Activated naive CD4-positive, alpha-beta T cell (primary cell): ENCODE measurements at places on chromosomes 6 and 20.

DNA sequence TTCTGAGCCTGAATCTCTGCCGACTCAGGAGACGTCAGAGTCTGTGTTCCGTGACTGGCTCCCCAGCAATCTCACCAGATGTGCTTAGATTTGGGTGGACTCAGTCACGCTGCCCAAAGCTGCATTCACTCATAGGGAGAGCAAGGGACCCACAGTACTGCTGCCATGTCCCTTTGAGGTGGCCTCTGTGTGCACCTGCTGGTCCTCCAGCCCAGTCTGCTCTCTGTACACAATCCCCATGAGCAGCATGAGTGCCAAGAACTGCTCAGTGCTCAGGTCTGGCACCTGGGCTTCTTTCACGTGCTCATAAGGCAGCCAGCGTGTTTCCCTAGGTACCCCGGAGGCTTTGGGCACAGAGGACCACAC, 44.2 kb upstream of the TIAM2 start:
- no peak for DNase-seq

DNA sequence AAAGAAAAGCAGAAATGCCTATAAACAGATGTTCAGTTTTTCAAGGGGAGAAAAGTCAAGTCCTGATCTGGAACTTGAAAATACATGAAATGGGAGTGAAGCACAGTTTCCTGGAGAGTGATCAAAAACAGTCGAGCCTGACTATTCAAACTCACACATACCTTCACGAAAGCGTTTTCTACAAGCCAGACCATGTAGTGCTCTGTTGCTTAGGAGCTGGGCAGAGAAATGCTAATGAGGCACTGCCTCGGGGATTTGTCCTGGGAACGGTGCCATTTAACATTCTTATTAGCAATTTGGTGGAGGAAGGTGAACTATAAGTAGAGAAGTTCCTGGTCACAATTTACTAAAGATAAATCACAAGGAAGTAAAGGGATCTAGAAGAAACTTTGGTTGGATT, 5.9 kb downstream of the NHSL1 start:
- no peak for DNase-seq

GRCh38 chr20:58481481-58482021, 33.6 kb downstream of the APCDD1L start:
- DNase-seq, result peak; percentile 5

GRCh38 chr20:48635791-48636267, 192.0 kb downstream of the PREX1 start:
- peak; percentile 40 for DNase-seq

DNA sequence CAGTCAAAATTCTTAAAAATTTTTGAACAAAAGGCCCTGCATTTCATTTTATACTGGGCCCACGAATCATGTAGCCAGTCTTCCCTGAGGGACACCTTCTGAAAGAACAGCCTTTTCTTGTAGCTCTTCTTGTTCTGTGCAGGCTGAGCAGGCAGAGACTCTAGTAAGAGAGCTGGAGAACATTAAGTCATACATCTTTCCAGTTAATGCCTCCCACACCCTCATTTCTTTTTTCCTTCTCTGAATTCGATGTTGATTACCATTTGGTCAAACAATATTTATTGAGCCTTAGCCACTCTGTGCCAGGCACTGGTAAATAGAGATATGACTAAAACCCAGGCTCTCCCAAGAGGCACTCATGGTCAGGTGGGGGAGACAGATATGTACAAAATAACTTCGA, 33.6 kb downstream of the METTL24 start:
- DNase-seq, result no peak

DNA sequence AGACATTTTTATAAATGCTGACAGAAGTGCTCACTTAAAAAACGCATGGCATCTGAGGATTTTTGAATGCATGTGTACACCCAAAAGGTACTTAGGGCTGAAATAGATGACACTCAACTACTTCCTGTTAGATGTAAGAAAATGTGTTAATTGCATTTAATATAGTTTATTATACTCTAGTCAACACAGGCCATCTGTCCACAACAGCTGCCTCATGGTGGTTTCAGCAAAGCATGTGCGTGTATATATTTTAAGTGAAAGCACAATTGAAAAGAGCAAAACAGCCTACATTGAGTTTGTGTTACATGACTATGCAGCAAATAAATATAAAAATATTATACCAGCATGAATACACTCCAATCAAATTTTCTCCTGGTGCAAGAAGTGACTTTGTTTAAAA, 1233.0 kb upstream of the EYS start:
- DNase-seq, result no peak

DNA sequence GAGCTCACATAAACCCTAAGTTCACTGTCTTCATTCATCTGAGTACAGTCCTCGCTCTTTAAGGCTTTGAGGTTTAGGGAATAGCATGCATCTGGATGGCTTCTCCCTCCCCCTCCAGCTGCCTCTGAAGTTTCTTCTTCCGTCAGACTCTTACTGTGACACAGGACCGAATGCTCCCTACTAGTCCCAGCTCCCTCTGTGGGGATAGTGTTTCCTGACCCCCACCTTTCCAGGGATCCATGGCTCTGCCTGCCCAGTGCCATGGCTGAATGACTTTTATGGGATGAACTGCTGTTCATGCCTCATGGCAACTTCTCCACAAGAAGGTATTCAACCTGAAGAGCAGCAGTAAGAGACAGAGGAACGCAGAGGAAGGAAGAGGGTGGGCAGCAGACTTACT, 79.8 kb upstream of the EMILIN3 start:
- DNase-seq, result no peak

DNA sequence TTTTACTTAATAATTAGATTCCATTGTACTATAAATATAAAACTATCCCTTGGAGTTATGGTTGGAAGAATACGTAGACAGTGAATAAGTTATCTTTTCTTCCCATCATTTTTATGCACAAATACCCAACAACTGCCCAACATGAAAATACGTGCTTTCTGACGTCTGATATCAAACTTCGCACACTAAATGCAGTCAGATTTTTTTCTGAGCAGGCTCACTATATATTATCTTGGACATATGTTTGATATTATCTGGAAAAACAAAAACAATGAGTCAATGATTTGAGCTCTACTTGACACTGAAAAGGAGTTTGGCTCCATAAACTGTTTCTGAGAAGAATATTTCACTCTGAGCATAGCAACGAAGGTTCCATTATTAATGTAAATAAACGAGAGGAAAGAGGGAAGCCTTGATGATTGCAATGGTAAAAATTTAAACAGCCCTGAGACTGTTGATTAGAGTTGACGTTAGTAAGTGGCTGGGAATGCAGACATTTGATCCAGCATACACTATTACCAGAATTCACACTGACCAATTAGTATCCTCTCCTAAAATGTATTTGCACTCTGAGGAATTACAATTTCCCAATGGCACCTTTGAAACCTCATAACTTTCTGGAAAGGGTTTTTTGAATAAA, 1090.0 kb downstream of the EPHA7 start:
- DNase-seq, result no peak

- DNase-seq, result no peak
Observed at GRCh38 chr20:19512886-19513677, 245.0 kb upstream of the RIN2 start.

- DNase-seq, result peak; percentile 44
Observed at GRCh38 chr6:30411515-30412207, 66.7 kb downstream of the RPP21 start.

DNA sequence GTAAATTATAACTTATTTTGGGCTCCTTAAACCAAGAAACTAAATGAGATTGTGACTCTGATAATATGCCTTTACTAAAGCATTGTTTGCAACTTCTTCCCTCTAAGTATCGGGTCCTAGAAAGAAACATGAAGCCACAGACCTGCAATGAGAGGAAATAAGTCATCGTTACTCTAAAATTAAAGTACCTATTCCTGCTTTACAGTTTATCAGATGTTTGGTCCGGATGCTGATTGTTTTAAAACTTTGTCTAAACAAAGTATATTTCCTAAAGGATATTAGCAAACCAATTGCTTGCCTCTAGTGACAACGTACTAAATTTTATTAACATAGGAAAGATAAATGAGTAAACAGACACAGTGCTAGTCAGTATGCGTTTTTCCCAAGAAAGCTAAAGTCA, 216.8 kb downstream of the GJA1 start:
- no peak for DNase-seq

DNA sequence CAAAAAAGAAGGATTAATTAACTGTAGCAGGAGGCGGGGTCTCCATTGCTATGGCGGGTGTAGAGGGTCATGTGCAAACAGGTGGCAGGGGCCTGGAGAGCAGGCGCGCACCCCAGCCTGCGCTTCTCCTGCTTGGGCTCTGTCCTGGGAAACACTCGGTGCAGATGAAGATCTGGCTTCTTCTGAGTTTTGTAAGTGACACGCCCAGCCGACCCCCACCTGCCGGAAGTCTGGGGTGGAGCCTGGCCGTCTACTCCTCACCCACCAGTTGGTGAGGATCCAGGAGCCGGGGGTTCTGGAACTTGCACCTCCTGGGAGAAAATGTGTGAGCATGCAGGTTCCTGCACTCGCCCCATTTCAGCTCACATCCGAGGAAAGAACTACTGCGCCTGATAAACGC, 19.3 kb downstream of the PMEPA1 start:
- no peak for DNase-seq

GRCh38 chr20:41168281-41169161, 31.2 kb downstream of the PLCG1 start:
- DNase-seq, result no peak

DNA sequence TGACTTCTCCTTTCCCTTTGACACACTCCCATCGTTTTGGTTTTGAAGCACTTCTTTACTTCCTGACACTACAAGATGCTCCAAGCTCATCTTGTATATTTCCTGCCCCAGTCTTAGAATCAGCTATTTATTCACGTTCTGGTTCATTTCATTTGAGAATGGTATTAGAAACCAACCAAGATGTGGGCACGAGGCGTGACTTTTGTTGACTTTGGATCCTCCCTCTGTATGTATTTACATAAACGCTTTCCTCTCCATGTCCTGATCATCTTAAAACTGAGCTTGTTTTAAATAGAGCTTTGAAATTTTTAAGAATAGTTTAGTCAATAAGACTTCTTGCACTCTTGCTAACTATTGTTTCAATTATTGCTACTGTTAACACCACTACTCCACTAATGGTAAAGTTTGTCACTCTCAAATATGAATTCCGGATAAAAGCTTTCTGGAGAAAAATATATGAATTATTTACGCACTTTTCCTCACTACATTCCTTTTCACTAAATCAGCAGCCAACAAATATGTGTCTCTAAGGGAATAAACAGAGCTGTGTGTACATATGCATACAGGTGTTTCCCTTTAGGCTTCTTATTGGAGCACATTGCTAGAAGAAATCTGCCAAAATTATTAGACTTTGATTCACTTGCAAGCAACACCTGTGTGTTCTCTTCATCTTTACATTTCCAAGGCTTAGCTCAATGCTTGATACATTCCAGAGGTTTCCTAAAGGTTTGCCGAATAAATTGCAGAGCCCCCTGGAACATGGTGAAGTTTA, 77.3 kb upstream of the TMEM244 start:
- no peak for DNase-seq

- DNase-seq, result no peak
Observed at GRCh38 chr6:22025468-22026163, 271.2 kb downstream of the PRL start.

DNA sequence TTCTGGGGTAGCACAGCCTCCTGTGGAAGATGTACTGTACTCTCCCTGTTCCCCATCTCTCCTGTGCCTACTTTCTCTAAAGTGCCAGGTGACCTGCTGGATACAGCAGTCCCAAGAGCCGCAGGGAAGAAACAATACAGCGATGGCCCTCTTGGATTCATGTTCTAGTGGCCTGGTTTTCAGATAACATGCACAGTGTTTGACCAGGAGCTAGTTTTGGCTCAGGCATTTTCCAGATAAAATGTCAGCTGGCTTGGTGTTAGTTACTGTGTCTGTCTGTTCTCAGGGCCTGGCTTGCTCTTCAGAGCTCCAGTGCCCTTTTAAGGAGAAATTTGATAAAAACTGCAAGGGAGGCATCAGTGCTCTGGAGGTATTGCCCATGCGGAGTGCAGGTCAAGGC, 41.3 kb downstream of the GABRR2 start:
- no peak for DNase-seq

DNA sequence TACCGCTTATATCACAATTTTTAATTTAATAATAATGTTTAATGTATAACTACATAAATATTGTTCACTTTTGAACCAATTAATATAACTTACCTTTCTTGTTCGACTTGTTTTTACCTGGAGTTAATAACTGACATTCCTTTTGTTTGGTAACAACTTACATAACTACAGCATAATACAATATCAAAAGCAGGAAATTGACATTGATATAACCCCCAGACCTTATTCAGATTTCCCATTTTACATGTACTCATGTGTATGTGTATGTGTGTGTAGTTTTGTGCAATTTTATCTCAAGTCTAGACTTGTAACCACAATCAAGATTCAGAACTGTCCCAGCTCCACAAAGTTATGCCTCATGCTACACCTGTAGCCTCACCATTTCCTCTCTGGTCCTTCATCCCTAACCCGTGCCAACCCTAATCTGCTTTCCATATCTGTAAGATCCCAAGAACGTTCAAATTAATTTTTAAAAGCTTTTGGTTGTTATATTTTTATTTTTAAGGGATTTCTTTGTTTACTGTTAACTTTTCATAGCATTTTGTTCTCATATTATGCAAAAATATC, 190.6 kb downstream of the MANEA start:
- no peak for DNase-seq

- no peak for DNase-seq
Observed at GRCh38 chr6:34305982-34306708, 57.3 kb upstream of the SMIM29 start.

DNA sequence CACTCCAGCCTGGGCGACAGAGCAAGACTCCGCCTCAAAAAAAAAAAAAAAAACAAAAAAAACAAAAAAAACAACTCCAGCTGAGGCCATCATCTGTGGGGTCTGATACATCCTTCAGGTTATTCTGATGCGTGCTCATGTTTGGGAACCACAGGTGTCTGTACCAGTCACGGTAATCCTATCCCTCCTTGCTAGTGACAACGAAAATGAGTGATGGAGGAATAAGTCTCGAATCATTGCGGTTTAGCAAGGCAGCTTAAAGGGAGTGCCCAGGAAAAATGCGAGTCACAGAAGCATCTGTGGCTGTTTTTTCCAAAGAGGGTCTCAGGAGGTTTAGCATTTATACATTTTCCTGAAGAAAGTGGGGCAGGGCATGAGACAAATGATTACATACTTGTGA, 48.8 kb downstream of the MCUR1 start:
- DNase-seq, result no peak

DNA sequence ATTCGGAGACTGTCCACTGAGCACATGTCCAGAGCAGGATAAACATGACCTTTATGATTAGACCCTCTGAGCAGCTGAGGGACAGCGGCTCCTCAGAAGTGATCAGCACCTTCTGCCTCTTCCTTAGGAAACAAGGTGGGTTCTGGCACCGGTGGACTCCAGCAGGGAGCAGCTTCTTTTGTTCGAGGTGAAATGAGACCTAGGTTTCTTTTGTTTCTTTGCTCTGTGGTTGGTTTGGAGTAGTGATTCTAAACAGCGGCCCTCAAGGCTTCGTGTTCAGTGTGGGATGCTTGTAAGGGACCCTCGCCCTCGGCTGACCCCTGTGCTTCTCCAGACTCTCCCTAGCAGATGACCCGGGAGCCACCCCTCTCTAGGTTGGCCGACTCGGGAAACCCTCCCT, 14.6 kb upstream of the FRMD1 start:
- no peak for DNase-seq
